Breast epithelium (tissue), 4 donors: ENCODE measurements at places on chromosomes 6 and 20.

DNA sequence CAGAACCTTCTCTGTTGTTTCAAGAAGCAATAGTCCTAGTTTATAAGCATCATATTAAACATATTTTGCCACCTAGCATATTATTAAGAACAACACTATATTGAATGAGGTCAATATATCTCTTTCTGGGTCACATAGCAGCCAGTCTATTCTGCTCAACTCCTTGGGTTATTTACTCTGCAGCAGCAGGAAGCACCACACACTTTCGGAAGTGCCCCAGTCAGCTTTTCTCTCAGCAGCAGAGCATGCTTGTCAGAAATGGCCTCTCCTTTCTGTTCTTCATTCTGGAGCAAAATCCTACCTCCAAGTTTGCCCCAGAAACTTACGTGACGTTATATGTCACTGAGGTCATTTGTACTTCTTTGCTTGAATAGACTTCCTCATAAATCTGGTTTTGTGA, 22.7 kb downstream of the CFAP206 start:
- DNase-seq, result no peak

DNA sequence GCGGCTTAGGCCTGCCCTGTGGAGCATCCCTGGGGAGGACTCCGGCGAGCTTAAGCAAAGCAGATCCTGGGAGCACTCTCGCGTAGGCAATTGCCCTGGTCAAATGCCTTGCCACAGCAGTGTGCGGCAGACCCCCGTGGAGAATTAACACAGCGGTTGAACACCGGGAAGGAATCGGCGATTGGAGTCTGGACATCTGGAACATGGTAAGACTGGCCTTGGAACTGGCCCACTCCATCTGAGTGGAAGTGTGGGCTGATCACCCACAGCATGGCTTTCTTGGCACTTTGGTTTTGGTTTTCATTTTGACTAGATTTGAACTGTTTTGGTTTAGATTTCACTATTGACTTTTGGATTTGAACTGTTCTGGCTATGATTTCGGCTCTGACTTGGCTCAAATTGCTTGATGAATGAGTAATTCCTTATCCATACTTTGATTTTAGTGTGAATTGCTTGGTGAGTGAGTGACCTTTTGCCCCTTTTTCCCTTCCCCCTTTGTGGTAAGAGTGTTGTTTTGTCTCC, 300.7 kb downstream of the RNGTT start:
- no peak for DNase-seq

DNA sequence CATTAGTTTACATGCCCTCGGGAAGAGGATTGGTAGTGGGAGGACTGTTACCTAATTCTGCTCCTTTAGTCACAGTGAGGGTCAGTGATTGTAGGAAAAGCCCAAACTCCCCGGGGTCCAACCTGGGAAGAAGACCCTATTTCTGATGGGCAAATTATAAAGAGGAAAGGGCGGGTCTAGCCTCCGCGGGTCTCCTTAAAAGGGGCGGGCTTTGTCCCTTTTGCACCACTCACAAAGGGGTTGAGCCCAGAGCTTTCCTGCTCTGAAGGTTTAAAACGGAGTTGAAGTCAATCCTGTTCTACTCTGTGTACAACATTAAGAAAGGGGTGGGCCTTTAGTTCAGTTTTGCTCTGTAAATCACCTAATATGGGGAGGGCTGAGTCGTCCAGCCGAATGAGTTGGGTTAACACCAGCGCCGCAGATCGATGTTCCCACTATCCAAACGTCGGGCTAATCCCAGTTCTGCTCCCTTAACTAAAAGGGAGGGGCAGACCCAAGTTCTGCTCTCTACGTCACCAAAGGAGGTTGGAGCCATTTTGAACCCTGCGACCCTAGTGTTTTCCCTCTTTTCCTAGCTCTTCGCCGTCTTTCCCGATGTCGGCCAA, 920 bp upstream of the RNF5 start:
- peak; percentile 52 for DNase-seq

DNA sequence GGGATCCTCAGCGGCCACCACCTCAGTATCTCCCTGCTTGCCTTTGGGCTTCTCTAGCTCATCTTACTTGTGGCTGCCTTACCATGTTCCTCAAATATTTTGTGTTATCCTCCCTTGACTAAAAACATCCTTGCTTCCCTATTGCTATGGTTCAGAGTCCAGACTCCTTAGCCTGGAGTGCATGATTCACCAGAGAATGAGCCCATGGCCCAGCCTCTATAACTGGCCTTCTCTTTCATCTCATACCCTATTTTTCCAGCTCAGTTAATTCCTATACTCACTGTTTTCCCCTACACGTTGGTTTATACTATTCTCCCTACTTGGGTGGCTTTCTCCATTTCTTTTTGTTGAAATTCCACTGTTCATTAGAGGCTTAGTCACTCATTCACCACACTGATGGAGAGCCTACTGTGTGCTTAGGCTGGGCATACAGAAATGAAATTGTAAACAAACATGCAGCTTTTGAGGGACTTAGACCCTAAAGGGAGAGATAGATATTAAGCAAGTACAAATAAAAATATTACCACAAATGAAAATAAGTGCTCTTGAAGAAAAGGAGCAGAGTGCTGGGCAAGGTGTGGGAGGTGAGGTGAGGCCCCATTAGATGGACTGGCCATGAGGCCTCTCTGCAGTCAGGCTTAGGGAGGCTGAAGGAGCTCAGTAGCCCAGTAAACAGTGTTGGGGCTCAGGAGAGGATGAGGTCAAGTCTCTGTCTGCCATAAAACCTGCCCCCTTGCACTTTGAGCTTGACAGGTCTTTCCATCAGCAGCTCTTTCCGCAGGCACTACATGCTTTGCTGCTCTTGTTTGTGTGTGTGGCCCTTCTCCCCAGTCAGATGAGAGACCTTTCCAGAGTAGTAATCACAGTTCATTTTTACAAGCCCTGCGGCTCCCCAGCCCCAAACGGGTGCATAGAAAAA, 109.3 kb downstream of the TCP11 start:
- no peak for DNase-seq

DNA sequence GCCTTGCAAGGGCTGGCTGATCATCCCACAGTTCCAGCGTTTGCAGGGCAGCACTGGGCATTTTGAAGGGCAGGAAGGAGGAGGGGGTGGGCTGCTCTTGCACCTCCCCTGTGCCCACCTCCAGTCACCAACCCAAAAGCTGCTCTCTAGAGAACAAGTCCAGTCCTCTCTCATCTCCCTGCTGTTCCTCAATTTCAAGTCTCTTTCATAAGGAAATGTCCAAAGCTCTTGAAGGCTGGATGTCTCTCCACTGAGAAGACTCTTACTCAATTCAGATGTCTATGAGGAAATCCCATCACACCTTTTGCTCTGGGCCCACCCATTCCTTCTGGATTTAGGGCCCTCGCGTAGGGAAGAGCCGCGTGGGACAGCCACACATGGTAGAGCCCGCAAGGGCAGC, 31.7 kb downstream of the WRNIP1 start:
- no peak for DNase-seq
